Activated CD8-positive, alpha-beta memory T cell treated with anti-CD3 and anti-CD28 coated beads for 1 hour (primary cell): ENCODE measurements at places on chromosomes 12 and 14.

DNA sequence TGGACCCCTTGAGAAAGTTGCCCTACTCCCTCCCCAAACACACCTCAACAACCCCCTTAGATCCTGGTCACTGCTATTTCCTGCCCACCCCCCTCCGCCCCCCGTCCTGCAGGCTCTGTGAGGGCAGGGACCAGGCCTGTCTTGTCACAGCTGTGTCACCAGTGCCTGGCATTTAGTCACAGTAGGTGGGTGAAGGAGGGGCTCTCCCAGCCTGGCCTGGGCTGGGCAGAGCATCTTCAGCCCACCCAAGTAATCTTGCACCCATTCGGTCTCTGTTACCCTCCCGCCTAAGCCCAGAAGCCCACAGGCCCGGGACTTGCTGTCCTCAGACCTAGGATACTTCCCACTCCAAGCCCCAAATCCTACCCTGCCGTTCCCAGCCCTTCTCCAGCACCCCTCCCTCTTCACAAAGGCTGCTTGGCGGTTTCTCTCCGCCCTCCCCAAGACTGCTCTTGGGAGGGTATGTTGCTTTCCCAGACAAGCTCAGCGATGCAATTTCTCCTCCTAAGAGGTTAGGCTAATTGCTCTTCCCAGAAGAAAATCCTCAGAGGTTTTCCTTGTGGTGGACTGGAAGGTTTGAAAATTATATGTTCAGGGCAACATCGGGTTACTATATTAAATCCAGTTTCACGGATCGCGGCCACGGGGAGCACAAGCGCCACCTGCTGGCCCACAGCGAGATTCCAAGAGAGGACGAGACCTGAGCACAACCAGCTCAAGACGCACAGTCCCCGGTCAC, 50.8 kb upstream of the ZFP36L1 start:
- peak; percentile 38 for DNase-seq

DNA sequence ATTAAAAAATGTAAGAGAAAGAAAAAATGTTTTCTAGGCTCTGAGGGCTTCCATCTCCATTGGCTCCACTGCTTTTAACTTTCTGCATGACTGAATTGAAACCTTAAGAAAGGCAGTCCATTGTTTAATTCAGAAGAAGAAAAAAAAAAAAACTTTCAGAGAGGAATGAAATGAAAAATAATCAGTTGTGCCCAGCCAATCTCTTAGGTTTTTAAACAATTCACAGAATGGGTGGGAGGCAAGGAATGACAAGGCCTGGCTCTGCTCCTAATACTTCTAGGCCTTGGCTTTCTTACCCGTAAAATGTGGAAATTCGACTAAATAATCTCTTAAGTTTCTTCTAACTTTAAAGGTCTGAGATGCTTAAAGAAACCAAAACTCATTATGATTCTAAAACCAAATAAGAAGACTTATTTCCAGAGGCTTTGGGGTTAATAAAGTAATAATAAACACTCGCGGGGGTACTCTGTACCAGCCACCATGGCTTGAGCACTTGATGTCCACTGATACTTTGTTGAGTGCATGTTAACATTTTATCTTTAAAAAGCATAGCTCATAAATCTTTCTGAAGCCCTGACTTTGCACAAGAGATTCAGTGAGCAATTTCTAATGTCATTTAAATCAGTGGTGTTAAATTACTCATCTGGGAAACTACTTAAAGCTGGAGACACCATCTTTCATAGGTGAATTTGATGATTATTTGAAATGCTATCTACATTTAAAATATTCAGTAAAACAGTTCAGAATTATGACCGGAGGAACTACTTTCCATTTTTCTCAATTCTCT, 49.6 kb downstream of the STON2 start:
- no peak for DNase-seq

DNA sequence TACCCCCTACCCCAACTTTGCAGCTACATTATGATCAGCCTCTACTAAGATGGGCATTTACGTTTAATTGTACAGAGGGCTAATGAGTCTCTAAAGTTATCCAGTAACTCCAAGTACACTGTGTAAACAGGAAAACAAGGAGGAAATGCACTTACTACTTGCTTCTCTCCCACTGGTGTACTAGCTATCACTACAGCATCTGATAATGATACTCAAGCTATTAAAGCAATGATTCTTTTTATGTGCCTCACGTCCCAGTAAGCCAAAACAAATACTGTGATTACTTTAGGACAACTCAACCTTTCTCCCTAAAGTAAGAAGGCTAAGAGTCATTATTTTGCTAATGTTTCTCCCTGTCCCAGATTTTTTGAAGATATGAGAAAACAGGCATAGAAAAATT, 128.6 kb upstream of the CCDC175 start:
- no peak for DNase-seq

- no peak for DNase-seq
Measured at GRCh38 chr12:93404961-93405849, 27.5 kb downstream of the NUDT4 start.

DNA sequence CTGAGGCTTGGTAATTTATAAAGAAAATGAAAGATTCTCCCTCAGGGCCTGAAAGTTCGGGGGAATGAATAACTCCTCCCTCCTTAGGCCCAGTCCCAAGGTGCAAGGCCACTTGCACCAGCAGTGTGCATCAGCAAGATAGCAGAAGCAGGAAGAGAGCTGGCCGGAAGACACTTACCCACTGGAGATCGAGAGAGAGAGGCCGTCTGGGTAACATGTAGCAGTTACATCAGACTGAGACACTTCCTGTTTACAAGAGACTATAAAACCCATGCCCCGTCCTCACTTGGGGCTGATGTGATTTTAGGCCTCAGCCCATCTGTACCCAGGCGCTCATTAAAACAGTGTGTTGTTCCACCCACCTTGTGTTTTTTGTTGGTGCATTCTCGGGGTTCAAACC, 85.2 kb downstream of the TMTC3 start:
- DNase-seq, result no peak

- DNase-seq, result no peak
Measured at GRCh38 chr14:91350813-91351511, 66.7 kb downstream of the CCDC88C start.

GRCh38 chr12:5172886-5173285, 129.2 kb downstream of the KCNA5 start:
- DNase-seq, result no peak

GRCh38 chr12:31629756-31630732, 29.4 kb upstream of the ETFBKMT start:
- DNase-seq, result no peak

DNA sequence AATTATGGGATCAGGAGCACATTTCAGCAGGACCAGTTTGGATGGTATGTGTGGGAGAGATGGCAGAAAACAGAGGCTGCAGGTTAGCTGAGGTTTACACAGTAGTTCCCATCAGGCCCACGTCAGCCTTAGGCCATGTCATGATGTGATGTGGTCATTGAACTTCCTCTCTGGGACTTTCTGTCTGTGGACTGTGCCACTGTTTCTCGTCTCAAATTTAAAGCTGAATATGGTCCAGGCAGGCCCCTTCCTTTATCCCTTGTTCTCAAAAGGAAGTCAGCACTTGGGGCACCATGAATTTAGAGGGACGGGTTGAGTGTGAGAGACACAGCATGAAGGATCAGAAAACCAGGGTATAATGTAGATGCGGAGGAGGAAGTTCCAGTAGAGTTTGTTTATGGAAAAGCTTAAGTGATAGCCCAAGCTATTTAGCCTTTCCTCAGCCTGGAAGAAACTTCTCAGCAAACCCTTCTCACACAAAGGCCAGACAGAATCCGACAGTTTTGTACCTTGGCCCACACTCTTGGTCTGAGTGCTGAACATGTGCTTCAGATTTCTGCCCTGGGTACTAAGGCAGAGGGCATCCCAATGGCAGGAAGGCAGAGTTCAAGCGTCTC, 3.6 kb upstream of the IGFBP6 start:
- DNase-seq, result no peak

DNA sequence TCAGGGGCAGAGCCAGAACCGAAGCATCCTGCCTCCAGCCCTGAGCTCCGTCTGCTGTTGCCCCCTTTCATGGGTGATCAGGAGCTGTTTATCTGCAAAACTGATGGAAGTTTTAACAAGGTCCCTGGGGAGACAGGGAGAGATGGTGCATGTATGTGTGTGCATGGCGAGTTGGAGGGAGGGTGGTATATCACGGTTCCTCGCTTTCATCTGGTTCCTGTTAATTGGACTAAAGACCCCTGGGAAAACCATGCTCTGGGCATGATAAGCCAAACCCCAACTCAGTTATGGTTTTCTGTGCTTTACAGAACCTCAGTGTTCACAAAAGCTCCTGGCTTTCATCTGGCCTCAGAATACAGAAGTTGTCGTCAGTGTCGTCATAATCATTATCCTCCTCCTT, 133.6 kb downstream of the KSR2 start:
- no peak for DNase-seq

- DNase-seq, result no peak
Measured at GRCh38 chr14:53032161-53032803, 81.4 kb upstream of the FERMT2 start.

DNA sequence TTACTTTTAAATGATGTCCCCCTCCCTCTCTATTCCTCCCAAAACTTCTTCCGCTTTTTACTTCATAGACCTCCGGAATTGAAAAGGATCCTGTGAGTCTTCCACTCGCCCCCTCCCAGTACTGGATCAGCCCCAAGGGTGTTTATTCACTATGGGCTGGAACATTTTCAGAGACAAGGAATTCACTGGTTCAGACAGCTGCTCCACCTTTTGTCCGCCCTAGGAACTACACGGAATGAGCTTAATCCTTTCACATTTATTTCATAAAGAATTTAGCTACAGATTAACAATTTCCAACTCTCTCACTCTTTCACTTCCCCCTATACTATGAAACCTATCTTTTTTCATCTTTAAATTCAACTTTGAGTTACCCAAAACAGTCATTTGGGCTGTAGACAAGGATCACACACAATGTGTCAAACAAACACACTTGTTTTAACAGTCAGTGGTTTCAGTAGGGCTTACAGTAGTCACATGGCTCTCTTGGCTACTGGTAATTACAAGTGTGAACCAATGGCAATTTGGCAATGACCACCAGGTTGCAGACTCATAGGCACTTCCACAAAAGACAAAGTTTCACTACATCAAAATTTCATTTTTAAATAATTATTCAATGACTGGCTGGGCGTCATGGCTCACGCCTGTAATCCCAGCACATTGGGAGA, 20.6 kb downstream of the CNIH1 start:
- no peak for DNase-seq

DNA sequence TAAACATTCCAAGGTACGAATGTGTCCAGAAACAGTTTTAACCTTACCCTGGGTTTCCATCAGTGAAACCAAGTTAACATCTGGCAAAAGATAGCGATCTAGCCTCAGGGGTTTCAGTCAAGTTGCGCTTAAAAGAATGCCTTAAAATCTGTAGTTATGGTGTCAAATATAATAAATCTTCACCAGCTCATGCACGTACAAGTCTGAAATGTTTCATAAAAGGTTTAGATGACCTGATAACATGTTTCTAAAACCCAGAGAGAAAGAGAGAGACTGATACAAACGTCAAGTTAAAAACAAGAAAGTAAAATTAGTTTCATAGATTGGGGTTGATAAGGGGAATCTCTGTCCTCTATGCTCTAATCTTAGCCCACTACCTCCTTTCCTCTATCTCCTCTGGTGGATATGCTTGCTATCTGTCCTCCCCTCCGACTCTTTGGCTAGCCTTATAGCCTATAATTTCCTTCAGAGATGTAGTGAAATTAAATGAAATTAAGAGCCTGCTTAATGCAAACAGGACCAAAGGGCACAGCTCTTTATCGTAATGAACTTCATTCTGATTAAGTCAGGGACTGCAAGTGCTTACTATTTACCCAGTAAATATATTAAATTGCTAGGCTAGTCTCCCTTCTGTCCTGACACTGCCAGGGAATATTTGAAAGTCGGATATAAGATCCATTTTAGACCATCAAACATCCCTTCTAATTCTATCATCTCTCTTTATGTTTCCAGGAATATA, 18.4 kb upstream of the FOS start:
- DNase-seq, result no peak

DNA sequence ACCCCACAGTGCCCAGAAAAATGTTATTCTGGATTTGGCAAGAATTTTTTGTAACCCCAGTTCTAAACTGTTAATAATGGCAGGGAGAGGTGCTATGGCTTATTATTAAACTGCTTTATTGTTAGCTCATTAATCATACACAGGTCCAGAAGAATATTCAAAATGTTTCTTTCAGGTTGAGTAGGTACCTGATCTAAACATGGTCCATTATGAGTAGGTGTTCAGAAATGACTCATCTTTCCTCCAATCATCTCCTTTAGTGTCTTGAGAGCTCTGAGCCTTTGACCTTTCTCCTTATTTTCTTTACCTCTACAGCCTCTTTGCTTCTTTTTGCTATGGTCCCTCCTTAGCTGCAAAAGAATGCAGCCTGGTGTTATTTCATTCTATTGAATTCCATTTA, 211.0 kb upstream of the GARIN6 start:
- no peak for DNase-seq

DNA sequence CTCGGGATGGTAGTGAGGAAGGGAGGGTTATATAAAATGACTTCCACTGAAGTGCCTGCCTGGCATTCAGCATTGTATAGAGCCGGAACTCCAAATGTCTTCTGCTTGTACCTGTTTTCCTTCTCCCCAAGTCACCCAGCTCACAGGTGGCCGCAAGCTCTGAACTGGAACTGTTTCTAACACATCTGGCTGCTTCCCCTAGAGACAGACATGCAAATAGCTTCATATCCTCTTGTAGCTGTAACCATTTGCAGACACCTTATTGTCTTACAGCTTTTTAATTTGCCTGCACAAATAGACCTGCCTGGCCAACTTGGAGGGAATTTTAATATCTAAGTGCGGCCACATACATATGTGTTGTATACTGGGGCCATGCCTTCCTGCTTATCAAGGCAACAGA, 126.0 kb downstream of the CHST11 start:
- no peak for DNase-seq

DNA sequence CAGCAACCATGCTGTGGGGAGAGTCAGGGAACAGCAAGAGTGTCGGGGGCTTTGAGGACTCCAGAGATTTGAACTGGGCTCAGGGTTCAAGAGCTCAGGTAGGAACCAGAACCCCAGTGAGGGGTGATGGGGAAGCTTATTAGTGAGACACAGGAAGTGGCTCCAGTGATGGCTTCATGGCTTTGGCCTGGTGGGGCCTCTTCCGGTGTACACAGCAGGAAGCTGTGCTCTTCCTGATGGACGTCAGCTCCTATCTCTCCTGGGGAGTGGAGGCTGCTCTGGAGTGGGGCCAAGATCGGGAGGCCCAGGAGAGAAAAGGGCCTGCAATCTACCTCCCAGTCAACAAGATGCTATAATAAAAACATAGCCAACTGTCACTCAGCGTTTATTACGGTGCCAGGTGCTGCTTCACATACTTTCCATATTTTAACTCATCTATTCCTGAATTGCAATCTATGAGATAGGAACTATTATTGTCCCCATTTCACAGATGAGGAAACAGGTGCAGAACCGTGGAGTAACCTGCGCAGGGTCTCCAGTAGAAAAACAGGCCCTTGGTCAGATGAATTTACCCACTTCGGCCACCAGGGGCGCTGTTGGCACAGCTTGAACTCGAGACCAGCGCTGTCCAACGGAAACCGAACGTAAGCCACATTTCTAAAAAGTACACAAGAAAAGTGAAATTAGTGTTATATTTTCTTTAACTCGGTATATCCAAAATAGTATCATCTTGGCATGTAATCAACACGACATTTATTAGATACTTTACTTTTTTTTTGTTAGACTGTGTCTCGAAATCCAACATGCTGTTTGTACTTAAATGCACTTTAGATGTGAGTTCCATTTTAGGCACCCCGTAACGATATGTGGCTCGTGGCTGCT, 63.6 kb upstream of the DLK1 start:
- no peak for DNase-seq

GRCh38 chr12:50923361-50924130, 28.8 kb upstream of the HIGD1C start:
- no peak for DNase-seq
